ENCODE measurements at places on chromosomes 5 and 9.

GRCh38 chr5:77177576-77177975 is 32.9 kb upstream of the PDE8B start:
- no peak for DNase-seq

GRCh38 chr9:81002242-81002641 is 687.1 kb downstream of the TLE1 start:
- DNase-seq, result no peak

- DNase-seq, result no peak
These were observed 6.4 kb upstream of the NOL6 start for GRCh38 chr9:33480106-33480505.

DNA sequence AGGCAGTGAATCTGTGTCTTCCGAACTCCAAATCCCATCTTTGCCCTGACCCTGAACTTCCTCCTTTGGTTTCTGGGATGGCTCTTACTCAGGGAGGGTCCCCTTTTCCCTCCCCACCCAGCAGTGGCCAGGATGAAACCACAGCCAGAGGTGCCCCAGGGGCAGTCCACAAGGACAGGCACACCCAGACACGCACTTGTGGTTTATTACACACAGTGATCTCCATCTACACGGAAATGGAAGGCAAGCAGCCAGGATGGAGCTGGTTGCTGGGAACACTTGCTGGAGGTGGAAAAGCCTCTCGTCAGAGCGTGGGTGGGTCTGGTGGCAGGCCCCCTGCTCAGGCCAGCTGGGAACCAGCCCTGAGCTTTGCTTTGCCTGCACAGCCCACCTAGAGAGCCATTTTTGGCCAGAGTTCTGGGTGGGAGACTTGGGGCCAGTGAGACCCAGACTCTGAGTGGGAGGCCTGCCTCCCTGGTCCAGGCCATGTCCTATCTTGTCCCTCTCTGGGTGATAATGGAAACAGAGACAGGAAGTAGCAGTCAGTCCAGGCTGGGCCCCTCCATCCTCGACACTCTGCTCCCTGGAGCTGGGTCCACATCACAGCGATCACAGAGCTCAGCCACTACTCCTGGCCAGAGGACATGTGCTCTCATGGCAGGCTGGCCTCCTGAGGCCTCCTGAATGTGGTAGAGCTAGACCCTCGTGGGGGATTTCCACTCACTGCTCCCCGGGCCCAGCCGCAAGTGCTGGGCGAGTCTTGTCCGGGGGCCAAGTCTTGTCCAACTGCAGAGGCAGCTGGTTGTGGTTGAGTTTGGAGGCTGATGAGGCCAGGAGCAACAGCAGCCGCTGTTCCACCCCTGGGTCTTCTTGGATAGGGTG is 5.1 kb upstream of the PHYKPL start:
- DNase-seq, result no peak

DNA sequence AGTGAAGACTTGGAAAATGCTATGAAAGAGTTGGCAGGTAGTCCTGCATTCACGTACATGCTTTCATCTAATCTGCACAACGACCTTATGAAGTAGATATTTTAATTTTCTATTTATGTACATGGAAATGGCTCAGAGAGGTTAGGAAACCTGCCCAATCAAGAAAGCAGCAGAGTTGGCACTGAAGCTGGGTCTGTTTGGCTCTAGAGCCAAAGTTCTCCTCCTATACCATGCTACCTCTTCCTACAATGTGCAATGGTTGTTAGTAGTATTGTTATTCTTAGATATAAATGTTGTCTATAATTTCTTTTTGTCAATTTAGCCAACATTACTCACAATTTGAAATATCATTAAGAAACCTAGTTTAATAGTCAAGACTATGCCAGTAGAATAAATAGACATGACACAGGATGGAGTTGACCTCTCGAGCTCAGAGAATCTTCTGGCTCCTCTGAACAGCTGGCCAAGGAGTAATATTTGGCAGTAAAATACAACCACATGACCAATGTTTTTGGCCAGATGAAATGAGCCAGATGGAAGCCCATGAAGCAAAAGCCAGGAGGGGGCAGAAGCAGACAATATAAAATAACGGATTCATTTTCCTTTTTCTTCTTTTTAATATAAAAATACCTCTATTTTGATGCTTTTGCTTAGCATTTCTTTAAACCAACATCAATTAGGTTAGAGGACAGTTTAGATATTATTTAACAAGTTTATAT is 542.3 kb downstream of the PDE4D start:
- no peak for DNase-seq

- no peak for DNase-seq
These were observed 382.9 kb downstream of the TMEM161B start for GRCh38 chr5:87885758-87886157.

DNA sequence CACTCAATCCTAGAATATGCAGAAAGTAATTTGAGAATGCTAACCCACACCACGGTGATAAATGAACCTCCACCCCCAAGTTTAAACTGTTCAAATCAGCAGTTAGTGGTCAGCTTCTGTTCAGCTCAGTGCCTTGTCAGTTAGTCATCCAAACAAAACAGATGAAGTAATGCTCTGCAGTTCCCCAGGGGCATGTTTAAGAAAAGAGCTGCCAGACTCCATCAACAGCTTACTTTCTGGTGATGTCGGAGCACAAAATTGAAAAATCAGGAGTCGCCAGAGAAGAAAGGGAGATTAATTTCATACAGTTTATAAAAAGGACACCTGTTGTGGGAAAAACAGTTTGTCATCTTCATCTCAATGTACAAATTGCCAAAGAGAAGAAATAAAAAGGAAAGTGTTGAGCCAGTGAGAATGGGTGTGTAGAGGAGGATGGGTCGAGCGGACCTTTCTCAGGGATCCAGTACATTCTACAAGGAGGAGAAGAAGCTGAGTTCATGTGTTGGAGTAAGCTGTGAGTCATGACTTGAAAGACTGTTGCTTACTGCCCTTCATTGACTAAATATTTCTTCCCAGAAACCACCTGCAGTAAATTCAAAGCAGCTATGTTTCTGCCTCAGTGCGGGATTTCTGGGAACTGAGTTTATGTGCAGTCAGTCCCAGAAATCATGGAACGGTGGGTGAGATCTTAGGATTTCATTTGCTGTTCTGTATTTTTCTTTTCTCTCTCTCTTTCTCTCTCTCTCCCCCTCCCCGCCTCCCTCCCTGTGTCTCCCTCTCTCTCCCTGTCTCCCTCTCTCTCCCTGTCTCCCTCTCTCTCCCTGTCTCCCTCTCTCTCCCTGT is 13.7 kb downstream of the TRIO start:
- DNase-seq, result peak; percentile 22

DNA sequence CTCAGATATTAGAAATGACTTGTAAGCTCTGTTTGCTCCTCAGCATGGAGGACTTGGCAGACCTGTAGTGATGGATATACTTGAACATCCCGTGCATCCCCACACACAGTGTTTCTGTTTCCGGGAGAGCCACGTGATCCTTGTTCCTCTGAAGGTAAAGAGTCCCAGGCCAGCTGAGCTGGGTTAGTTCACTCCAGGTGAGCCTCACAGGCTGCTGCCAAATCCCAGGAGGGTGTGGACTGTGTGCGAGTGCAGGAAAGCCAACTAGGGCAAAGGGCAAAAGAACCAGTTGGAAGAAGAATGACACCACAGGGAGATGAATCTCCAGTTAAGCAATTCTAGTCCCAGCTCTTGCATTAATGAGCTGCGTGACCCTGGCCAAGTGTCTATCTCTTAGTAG is 10.4 kb upstream of the TOMM5 start:
- DNase-seq, result no peak

DNA sequence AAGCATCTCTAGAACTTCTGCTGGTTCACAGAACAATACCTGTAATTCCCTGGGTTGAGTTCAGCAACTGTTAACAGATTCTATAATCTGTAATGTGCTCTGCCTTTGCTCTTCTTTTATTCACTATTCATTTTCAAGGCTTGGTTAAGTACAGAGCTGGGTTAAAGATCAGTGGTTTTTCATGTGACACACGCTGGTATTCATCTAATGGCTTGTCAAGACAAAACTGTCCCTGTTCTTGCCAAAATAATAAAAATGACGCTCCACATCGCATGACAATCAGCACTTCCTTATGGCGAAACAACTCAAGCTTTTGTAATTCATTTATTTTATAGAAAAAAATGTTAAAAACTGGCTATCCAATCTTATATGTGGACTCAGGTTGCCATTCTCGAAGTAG is 137.9 kb downstream of the BNC2 start:
- DNase-seq, result no peak

DNA sequence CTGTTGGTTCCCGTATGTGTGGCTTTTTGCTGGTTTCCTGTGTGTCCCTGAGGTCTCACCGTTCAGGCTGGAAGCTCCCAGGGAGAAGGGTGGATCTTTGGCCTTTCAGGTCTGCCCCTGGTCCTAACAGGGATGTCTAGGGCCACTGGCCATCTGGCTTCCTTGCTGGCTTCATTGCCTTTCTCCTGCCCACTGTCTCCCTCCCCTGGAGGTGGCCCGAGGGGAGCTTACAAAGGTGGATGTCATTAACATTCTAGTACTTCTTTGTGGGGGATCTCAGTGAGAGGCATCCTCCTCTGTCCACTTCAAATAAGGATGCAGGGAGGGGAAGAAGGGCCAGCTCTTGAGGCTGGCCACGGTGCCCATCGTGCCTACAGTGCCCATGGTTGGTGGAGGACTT is 35.2 kb downstream of the HMCN2 start:
- no peak for DNase-seq

- no peak for DNase-seq
These were observed 657 bp upstream of the PCDH12 start for GRCh38 chr5:141958546-141959172.

DNA sequence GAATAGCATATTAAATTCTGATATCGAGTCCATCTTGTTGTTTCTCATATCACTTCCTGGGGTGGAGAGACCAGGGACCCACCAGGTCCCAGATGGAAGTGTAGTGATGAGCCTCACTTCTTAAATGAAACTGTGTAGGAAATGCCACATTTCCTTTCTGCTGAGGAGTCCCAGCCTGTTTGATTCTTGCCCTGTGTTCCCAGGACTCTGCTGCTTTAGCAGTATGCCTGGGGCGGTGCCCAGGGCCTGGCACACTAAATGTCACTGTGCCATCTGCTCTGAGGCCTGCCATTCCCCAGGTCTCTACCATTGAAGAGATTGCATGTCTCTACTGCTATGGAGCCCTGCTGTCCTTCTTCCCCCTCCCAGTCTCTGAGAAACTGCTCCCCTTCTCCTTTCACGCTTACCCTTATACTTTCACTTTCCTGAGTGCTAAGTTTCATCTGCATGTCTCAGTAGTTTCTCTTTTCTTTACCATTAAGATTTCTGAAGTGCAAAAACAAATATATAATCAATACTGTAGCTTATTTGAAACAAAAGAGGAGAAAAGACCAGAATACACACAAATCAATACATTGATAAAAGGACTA is 260.4 kb downstream of the GABRB2 start:
- DNase-seq, result no peak

DNA sequence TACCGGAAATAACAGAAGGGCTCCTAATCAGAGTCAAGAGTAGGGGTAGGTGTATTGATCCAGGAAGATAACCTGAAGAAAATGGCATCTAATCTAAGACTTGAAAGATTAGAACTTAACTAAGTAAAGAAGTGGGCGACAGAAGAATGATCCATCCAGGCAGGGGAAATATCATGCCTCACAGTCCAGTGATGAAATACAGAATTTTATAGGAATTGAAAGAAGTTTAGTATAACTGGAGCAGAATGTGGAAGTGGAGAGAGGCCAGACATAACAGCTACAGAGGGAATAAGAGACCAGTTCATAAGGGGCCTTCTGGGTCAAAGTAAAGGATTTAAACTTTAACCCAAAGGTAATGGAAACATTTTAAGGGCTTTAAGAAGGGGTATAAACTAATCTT is 42.2 kb downstream of the ERP44 start:
- no peak for DNase-seq

DNA sequence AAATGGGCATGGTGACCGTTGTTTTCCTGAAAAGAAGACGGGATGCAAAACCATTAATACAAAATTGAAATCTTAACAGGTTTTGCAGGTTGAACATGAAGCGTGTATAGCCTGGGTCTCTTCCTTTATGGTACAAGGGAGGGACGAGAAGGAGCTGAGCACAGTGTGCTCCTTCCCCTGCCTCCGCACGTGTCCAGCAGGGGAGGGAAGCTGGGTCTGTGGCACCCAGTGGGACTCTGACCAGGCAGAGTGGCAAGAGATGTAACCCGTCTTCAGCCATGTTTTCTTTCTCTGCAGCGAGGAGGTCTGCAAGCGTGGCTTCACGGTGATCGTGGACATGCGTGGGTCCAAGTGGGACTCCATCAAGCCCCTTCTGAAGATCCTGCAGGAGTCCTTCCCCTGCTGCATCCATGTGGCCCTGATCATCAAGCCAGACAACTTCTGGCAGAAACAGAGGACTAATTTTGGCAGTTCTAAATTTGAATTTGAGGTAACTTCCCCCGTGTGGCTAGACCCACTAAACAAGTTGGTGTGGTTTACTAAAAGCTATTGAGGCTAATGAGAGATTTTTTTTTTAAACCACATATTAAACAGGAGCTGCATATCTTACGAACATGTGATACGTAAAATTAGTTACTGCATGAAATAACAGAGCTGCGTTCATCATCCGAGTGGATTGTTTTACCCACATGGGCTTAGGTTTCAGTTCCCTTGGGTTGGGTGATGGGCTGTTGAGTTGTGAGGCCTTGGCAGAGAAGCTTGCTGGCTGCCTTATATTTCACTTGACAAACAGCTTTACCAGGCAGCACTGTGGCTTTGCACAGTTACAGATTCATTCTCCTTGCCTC is 143.7 kb downstream of the TRIO start:
- DNase-seq, result no peak

GRCh38 chr9:33884856-33885701 is 68.1 kb downstream of the UBE2R2 start:
- peak; percentile 18 for DNase-seq

DNA sequence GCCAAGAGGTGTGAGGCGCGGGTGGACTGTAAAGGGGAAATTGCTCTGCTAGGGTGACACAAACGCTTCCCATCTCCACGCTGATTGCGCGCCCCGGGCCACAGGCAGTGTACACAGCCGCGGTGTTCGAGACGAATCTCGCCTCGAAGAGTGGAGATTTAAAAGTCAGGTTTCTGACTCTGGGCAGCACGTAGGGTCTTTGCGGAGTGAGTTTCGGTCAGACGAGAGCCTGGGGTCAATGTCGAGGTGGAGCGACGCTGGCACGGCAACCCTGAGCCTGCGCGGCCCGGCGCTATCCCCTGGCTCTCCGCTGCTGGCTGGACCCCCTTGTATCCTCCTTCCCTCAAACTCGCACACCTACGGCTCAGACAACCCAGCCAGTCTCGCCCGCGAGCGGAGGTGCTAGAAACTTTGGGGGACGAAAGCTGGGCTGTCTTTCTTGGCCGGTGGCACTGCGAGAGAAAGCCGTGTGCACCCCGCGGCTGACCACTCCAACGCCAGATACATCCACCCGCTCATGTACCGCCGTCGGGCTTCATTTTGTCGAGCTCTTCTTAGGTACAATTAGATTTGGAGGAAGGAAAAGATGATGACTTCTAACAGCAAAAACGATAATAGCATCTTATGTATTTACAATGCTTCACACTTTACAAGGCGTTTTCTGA is 5.4 kb upstream of the FOXB2 start:
- no peak for DNase-seq
